ENCODE measurements at places on chromosomes 2 and 18. TPM values are rescaled to one million over a fixed set of nuclear protein-coding genes. Genes with fewer than 3 reads are reported as not detected.

EIF5B gene
- total RNA-seq = 37.3 TPM

SERPINB3 gene
- total RNA-seq = not detected

ANKRD30B gene
- total RNA-seq = not detected

CBLN2 gene
- not detected for total RNA-seq

SFTPB gene
- total RNA-seq = not detected

SLC9A4 gene
- not detected for total RNA-seq

LHCGR gene
- total RNA-seq = not detected

IRS1 gene
- total RNA-seq = 22.8 TPM

RRM2 gene
- total RNA-seq = 195 TPM

CIAO1 gene
- 135 TPM for total RNA-seq

DNER gene
- total RNA-seq = 42.9 TPM

TMEM182 gene
- 8.3 TPM for total RNA-seq

DNA sequence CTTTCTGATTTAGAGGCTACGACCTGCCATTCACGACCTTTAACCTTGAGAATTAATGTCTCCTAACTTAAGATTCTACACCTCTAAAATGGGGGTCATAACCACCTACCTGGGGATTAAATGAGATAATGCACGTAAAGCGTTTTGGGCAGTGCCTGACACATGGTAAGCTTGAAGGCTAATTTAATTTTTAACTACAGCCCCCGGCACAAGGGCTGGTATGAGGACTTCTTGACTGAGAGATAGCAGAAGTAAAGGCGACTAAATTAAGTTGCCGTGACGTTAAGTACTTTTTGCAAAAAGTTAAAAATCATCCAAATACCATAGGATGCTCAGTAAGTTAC lies 549 bp downstream of the MRPL35 start:
- no peak for DNase-seq

DNA sequence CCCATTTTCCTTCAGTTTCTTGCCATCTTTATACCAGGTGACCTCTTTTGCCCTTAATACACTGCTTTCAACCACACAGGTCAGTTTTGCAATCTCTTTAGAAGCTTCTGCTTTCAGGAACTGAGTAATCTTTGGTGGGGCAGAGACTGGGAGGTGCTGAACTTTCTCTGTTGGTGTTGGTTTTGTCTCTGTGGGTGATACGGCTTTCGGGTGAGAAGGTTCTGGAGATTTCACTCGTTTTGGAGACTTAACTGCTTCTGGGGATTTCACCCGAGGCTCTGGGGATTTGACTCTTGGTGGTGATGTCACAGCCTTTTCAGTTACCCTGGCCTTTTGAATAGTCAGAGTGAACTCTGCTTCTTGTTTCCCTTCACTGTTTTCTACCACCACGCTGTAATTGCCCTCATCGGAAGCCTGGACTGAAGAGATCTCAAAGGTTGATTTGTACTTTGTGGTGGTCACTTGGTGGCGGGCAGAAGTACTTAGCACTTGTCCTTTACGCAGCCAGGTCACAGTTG lies 50.4 kb downstream of the PLEKHA3 start:
- no peak for DNase-seq

DNA sequence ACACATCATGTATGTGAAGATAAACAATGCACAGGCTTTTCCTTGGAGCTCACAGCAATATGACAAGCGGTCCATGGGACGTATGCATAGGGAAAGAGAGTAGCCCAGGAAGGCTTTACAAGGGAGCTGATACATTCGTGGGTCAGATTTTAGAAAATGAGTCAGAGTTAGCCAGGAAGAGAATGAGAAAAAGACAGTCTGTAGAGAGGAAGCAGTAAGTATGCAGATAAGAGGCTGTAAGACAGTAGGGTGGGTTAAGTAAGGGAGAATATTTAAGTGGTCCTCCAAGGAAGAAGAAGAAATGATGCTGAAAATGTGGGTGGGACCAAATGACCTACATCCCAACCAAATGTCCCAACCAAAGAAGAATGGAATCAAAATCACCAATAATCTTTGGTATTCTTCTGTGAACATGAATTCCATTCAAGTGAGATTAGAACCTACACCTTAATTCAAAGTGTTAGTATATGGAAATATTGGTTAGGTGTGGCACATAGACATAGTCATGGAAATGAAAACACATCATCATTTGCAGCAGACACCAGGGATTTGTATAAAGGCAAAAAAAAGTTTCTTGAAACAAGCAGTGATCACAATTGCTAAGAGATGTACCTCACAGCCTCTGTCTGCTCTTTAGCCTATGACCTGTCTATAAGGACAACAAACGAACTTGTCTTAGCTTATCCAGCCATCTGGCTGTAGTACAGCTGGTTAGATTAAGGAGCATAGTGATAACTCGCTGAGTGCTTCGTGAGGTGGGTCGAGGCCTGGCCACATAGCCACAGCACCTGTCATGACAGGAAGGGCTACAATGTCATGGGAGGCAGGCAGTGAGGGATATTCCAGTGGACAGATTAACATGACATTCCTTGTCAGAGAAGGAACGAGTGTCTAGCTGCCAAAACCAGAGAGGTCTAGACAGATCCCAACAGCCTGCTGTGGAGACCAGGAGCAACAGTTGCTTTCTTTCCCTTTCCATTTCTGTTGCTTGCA lies 133.6 kb downstream of the ALK start:
- DNase-seq = peak; percentile 30

DNA sequence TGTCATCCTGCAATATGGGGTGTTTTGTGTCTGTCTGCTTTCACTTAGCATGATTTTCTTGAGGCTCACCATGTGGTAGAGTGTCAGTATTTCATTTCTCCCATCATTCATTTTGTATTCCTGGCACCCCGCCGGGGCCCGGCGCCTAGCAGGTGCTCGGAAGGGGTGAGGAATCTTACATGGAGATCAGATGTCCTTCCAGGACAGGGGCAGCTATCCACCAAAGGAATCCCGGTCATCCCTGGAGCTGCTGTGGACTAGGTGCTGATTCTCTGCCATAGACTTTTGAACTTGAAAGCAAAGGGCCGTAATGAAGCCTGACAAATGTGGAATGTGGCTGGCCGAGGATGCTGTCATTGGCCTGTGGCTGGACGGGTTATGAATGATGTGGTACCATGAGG lies 2.4 kb downstream of the PRELID3A start:
- no peak for DNase-seq

GRCh38 chr2:233375490-233376314 lies 21.4 kb downstream of the DGKD start:
- no peak for DNase-seq

- no peak for DNase-seq
Measured at GRCh38 chr2:46377666-46378560, 80.7 kb downstream of the EPAS1 start.

GRCh38 chr2:239316562-239317465 lies 84.0 kb downstream of the HDAC4 start:
- no peak for DNase-seq

DNA sequence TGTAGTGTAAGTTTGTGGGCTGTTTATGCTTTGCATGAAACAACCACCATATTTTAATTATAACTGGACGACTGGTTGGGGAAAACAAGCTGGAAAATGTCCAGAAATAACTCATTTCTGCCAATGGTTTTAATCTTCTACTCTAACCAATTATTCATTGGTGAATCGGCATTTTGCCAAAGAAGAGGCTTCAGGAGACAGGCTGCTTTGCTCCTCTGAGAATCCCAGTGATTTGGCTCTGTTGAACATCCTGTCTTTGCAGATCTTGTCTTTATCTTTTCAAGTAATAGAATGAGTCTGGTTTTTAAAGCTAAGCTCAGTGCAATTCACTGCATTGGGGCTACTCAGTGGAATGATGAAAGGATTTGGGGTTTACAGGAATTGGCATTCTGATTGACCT lies 109.6 kb downstream of the APOB start:
- DNase-seq = no peak

GRCh38 chr2:191173206-191173605 lies 22.4 kb upstream of the STAT4 start:
- DNase-seq = no peak

- DNase-seq = peak; percentile 49
Measured at GRCh38 chr18:53795061-53795460, 429.4 kb downstream of the MBD2 start.

GRCh38 chr2:232744963-232745362 lies 31.4 kb downstream of the KCNJ13 start:
- no peak for DNase-seq

- DNase-seq = no peak
Measured at GRCh38 chr2:212609479-212609878, 70.9 kb upstream of the ERBB4 start.

DNA sequence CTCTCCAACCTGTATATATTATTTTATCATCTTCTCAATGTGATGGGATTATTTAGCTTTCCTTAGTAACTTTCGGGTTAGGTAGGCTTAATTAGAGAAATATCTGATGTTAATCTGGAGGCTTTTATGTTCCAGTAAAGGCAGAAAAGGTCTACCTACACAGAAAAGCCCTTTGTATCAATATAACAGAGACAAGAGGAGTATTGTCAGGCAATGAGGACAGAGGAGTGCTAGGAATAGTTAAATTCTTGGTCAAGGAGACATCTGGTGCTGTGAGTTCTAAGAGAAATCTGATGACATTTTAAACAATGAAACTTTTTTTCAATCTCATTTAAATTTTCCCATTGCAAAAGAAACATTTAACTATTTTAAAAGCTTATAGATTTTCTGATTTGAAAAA lies 36.1 kb downstream of the DPP4 start:
- no peak for DNase-seq

DNA sequence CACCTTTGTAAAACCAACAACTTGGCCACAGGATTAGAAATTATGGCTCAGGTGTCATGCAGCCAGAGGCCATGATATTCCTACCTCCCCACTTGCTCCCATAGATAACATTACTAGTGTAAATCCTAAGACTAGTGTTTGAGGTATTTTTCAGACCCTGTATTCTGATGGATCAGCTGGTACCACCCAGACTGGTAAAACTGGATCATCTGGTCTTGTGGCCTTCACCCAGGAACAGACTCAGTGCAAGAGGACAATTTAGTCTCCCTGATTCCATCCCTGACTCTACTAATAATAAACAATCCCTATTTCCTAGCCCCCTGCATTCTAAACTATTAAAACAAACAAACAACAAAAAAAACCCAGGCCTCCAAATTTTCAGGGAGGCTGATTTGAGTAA lies 121.0 kb downstream of the ALPK2 start:
- DNase-seq = no peak

GRCh38 chr2:10541081-10541480 lies 93.0 kb upstream of the ODC1 start:
- no peak for DNase-seq

GRCh38 chr2:136116813-136117390 lies 1.0 kb downstream of the CXCR4 start:
- DNase-seq = no peak

GRCh38 chr2:236813766-236814165 lies 244.1 kb downstream of the ACKR3 start:
- no peak for DNase-seq

- no peak for DNase-seq
Measured at GRCh38 chr2:46936566-46936965, 21.0 kb upstream of the MCFD2 start.

DNA sequence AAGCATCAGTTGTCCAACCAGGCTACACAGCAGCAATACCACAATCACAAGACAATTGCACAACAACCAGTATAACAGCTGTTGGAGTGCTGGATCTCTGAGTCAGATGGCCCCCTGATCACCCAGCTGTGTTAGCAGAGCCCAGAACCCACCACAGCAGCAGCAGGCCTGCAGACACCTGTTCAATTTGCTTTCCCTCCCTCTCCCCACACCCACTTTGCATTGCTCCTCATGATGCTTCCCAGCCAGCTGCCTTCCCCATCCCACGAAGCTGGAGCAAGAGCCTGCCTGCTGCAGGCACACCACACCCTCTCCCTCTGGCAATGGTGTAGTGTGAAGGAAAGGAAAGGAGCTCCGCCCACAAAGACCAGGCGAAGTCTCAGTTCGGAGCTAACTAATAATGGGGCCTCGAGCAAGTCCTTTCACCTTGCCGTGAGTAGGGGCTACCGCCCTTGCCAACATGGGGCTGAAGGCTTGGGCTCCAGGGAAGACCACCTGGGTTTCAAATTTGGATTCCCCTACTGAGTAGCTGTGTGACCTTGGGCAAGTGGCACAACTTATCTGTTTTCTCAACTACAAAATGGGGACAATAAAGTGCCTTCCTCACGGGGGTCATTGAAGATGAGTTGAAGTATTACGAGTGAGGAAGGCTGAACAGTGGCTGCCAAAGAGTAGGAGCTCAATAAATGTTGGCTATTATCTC lies 19.4 kb upstream of the ZBTB7C start:
- DNase-seq = no peak

- no peak for DNase-seq
Measured at GRCh38 chr18:36350839-36351469, 53.4 kb downstream of the FHOD3 start.

DNA sequence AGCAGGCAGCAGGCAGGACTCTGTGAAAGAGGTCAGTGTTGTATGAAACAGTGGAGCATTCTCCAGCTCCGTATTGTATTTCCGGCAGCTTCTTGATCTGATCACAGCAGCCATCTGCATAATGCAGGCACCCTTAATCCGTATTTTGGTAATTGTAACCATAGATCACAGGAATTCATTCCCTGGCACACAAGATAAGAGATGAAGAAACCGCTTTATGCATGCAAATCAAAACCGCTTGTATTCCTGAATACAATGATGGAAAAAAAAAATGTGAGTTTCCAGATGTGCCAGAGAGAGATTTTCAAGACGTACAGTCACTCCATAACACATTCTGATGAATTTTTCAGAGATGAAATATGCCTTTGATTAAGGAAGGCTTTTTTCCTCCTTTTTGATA lies 221.3 kb downstream of the ACKR3 start:
- DNase-seq = no peak

DNA sequence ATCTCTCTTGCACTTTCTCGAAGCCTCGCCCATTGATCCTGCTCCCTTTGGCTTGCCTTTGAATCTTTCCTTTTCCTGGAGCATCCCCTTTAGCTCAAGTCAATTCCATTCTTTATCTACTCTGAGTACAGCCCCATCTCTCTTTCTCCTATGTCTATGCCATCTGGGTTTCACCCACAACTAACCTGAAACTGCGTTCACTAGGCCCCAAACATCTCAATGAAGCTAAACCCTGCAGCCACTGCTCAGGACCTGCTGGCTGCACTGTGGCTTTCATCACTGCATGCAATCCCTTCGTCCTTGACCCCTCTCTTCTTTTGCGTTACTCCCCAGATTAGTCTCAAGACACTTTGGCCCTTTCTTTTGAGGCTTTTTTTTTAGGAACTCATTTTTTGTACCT lies 81.6 kb upstream of the CYRIA start:
- no peak for DNase-seq

- DNase-seq = no peak
Measured at GRCh38 chr18:51275712-51276476, 78.4 kb upstream of the MEX3C start.
